ENCODE measurements at places on chromosomes 11 and 22. TPM values are rescaled to one million over a fixed set of nuclear protein-coding genes. Genes with fewer than 3 reads are reported as not detected.
A peak's percentile ranks its signal among the peaks of the same experiment; 100 is the strongest.

MPPED1 gene
- not detected for total RNA-seq

ROBO4 gene
- not detected for total RNA-seq

MPEG1 gene
- 11.1 TPM for total RNA-seq

CYB561A3 gene
- 24.6 TPM for total RNA-seq

QSER1 gene
- total RNA-seq, result 21.5 TPM

OR10D3 gene
- total RNA-seq, result not detected

WNT7B gene
- total RNA-seq, result not detected

- DNase-seq, result no peak
Observed at GRCh38 chr11:72349616-72350218, 84.6 kb downstream of the CLPB start.

GRCh38 chr11:65873318-65874156 lies 937 bp upstream of the EFEMP2 start:
- peak; percentile 98 for DNase-seq

DNA sequence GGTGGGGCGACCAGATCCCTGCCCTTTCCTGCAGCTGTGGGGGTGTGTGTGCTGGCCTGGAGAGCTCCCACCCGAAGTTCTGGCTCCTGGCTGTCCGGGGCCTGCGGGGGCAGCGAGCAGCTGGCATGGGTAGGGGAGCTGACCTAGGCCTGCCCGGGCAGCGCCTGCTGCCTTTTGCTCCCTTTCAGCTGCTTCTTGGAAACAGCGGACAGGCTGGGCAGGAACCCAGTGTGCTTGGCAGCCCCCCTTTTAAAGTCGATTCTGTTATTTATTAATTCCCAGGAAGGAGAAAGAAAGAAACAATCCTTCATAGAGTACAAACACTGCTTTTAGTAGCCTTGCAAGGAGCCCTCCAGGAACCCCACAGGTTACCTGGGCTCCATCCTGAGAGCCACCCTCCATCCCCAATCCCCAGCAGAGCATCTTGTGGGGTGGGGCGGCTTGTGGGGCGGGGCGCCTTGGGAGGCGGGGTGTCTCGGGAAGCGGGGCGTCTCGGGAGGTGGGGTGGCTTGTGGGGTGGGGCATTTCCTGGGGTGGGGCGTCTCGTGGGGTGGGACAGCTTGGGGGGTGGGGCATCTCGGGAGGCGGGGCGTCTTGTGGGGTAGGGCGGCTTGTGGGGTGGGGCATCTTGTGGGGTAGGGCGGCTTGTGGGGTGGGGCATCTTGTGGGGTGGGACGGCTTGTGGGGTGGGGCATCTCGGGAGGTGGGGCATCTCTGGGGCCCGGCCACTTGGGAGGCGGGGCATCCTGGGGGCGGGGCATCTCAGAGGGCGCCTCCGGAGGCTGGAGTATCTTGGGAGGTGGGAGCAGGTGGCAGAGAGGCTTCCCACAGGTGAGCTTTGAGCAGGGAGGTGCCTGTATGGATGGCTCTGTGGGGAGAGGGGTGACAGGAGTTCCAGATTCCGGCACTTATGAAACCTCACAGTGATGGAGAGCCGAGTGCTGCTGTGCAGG lies 7.0 kb downstream of the CD81 start:
- DNase-seq, result peak; percentile 71

DNA sequence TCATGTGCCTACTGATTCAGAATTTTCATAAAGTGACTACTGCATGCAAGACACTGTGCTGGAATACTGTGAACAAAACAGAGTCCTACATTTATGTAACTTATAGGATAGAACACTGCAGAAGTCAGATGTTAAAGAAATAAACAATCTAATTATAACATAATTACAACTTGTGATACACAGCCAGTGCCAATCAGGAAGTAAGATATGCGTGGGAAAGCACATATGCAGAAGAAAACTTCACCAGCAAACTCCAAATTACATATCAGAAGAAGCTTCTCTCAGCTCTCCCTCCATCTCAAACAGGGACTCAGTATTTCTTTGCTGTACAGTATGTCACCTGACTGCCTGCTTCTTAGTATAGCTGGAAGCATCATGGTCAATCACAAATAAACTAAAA lies 37.4 kb downstream of the PAK1 start:
- no peak for DNase-seq

DNA sequence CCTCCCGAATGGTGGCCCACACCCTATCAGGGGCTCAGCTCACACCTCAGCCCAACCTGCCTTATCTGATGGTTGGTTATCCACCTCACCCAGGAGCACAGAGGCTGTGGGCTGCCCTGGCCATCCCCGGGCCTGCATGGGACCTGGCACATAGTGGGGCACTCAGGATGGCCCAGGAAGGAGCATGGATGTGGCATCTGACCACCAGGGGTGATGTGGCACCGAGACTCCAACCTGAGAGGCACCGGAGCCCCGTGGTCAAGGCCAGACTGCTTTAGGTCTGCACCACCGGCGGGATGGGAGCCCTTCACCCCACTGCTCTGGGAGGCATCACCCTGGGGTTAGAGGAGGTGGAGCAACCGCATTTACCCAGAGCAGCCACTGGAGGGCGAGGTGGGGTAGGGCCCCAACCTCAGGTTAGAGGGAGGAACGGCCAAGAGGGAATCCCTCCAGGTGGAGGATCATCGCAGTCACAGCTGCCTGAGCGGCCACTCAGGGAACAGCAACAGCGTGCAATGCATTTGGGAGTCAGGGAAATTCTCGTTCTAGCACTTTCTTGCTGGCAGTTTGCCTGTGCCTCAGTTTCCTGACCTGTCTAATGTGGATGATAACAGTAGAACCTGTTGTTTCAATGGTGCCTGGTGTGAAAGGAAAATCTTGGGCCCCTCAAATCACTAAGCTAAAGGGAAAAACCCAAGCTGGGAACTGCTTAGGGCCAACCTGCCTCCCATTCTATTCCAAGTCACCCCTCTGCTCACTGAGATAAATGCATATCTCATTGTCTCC lies 52.9 kb upstream of the CARS1 start:
- peak; percentile 51 for DNase-seq

DNA sequence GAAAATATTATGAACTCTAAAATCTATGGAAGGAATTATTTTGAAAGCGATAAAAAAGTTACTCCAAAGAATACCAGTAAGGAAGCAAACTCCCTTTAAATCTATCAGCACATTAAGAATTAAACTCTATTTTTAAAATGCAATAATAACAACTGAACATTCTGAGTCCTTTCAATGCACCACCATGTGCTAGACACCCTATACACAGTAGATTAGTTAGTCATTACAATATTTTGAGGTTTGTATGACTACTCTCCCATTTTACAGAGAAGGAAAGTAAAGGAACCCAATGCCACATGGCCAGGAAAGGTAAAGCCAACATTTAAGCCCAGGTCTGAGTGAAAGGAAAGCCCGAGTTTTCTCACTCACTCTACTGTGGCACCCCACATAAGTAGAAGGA lies 17.7 kb downstream of the JAML start:
- DNase-seq, result no peak

- DNase-seq, result no peak
Observed at GRCh38 chr11:66318600-66318970, 1.7 kb upstream of the CD248 start.

DNA sequence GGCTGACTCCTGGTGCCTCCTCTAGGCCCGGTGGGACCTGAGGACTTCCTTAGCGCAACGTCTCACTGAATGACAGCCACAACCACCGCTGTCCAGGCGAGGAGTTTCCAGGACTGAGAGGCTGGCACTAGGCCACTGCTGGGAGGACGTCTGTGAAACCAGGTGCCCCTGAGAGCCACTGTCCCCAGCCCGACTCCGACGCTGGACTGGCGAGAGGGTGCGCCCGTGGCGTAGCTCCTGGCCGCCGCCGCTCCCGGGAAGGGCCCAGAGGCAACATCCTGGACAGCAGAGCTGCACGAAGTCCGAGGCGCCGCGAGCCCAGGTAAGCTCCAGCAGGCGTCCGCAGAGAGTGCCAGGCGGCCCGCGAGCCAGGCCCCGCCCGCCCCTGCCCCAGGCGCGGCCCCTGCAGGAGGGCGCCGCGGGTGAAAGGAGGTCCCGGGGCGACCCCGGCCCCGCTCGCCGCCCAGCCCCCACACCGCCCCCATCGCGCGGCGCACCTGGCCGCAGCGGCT lies 525 bp downstream of the DGCR2 start:
- DNase-seq, result no peak

GRCh38 chr11:34176751-34177209 lies 71.4 kb downstream of the NAT10 start:
- DNase-seq, result no peak

DNA sequence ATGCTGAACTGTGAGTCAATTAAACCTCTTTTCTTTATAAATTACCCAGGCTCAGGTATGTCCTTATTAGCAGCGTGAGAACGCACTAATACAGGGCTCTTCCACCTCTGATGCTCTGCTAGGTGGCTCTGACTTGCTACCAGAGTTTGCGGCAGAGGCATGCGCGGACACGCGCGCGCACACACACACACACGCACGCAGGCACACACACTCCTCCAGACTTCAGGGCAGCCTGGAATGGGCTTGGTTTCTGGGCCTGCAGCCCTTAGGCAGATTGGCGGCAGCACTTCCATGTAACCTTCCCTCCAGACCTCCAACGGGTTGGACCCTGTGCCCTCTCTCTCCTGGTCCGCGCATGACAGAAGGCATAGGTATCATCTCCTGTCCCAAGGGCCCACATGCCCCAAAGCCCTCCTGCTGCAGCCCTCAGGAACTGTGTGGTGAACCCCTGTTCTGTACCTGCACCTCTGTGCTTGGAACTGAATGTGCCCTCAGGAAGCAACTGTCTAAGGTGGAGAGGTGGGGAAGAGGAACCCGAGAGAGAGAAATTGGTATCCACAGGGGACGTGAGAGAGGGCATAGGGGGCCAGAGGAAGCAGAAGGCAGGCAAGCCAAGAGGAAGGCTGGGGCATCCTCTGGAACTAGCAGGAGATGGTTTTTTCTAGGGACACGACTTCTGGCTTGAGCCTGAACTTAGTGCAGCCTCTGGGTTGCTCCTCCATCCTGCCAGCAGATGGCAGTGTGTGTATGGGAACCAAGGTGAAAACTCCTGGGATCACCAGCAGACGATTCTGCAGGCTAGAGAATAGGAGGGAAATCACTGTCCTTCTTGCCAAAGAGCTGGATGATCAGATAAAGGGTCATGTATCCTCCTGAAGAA lies 23.4 kb upstream of the RIC3 start:
- no peak for DNase-seq

DNA sequence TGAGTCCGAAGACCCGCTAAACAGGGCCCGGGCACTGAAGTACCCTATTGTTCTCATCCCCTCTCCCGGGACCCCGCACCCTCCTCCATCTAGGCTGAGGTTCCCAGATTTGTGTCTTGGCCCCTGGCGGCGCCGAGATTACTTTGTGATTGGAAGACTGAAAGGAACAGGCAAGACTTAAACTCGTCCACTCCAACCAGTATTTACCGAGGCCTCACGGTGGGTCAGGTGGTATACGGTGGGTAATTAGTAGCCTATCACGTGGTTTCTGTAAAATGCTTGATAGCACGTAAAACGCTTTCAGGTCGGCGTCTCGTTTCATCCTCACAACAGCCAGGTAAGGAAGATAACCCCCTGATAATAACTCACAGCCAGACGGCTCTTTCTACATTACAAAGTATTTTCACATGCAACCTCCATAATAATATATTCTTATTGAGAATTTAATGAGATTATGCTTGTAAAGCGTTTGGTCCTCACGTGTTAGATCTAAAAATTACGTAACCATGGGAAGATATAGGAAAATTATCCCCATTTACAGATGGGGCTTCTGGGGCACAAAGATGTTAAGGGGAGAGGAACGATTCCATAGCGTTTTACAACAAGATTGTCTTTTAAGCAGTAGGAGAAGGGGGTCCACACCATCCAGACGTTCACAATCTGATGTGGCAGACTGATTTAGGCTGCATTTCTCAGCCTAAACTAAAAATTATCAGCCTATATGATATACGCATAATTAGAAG lies 642 bp upstream of the PIK3C2A start:
- DNase-seq, result no peak

DNA sequence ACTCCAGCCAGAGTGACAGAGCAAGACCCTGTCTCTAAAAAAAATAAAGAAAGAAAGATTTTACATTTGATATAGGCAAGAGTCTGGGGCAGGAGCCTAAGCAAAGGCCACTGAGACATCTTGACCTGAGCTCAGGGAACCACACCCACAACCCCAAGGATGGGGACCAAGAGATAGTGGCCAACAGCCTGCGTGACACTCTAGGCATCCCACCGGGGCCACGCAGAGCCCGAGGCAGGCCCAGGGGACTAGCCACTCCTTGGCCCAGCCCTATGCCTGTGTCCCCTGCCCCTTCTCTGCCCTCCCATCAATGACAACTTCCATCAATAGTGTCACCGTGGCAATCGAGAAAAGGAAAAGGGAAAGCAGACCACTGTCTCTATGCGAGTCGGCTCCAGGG lies 41.1 kb downstream of the MN1 start:
- no peak for DNase-seq

DNA sequence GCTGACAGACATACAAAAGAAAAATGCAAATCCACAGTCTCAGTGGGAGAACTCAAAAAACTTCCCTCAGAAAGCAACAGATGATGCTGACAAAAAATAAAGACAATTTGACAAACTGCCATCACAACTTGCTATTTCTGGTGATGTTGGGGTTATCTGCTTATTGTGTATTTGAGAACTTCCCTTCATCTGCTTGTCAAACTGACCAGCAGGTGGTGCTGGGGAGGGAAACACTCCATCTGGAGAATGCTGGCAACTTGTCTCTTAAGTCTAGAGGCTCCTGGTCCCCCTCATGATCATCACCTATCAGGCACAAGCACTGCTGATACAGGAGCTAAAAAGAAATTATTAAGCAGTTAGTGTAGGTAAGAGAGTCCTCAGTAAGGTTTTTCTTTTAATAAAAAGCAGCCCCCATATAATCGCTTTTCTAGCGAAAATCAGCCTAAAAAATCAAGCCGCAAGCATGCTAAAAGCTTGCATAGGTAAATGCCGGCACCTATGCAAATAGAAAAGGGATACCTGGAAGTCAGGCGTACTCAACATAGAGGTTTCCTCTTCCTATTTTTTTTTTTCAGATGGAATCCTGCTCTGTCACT lies 9.8 kb upstream of the FAM111B start:
- DNase-seq, result peak; percentile 49

DNA sequence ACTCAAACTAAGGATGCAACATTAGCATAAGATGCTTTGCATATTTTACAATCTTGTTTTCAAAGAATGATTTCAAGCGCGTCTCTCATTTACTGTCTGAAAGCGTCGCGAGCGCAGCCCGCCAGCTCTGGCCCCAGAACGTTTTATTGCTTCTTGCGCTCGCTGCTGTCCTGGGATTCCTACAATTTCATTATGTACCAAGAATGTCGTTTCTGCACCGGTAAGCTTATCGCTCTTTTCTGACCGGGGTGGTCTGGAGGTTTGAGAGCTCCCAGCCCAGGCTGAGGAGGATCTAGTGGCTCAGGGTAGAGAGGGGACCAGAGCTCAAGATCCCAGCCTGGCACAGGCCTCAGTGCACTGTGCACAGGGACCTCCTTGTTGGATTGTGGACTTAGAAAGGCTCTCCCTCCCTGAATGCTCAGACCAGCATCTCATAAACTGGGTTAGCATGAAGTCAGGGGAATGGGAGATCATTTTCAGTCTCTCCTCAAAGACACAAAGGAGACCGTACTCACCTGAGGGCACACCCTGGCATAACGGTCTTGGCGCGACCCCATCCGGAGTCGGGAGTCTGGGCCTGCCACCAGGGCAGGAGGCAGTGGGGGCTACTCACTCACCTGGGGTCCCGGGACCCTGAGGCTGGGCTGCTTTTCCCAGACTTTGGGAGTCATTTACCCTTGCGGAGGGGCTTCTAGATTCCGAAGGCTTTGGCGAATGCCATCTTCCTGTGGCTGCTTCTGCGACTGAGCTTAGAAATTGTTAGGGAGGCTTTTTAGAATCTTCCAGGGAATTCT lies 817.4 kb downstream of the BRD1 start:
- DNase-seq, result no peak

Measured in natural killer cell (primary cell).